ENCODE measurements at places on chromosomes 12 and 14.

GRCh38 chr12:94679554-94680195 is 29.3 kb upstream of the TMCC3 start:
- H3K27ac ChIP-seq, result peak overlapping the region; percentile 82
- no peak overlapping the region for H3K4me3 ChIP-seq
- no peaks in the 10 kb centered on the region for H3K27me3 ChIP-seq
- H3K4me1 ChIP-seq, result peaks cover 25% of the 10 kb centered on the region
- no peak for DNase-seq

DNA sequence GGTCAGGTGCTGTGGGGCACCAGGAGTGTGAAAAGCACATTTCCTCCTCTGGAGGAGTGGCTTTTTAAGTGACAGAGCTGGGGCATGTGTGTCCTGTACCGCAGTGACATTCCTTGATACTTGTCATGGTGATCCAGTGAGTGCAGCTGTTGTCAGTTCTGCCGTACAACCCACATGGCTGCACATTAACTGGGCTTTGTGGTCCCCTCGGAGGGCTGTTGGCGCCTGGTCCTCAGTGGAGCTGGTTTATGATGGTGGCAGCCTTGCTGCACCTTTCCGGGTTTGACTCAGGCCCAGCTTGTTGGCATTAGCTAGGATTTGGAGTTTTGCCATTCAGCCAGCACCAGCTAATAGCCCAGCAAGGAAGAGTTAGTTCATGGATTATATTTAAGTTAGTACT is 77.0 kb downstream of the SLC25A47 start:
- DNase-seq, result no peak
- no peak overlapping the region for H3K4me3 ChIP-seq
- H3K4me1 ChIP-seq, result no peaks in the 10 kb centered on the region

- H3K4me3 ChIP-seq, result no peak overlapping the region
- no peak for DNase-seq
- H3K27ac ChIP-seq, result no peak overlapping the region
- H3K36me3 ChIP-seq, result no peaks in the 10 kb centered on the region
- H3K4me1 ChIP-seq, result no peaks in the 10 kb centered on the region
Measured at GRCh38 chr12:104166465-104166864, 28.5 kb upstream of the NFYB start.

DNA sequence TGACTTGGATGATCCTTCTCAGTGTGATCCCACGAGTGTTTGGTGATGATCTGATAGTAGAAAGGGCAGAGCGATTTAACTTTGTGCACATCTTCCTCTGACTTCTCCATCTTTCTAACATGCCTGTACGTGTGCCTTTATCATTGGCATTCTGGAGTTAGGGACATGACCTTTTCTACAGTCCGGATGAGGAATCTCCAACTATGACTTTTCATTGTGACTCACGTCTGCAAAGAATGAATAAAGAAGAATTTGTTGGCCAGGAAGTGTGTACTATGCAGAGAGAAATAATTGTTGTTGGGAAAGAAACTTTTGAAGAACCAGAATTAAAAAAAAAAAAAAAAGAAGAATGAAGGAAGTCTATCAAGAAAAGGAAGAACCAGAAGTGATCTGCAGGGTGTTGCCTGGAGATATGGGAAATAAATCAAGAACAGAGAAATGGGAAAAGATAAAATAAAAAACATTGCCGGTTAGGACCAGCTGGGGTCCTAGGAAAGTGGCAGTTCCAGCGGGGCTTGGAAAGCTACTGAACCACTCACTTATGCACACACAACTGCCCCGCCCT is 25.3 kb downstream of the PPFIBP1 start:
- peak overlapping the region; percentile 88 for H3K27ac ChIP-seq
- H3K36me3 ChIP-seq, result no peaks in the 10 kb centered on the region
- H3K27me3 ChIP-seq, result no peaks in the 10 kb centered on the region
- no peak for DNase-seq
- H3K4me1 ChIP-seq, result peaks cover 94% of the 10 kb centered on the region
- peak overlapping the region; percentile 18 for H3K4me3 ChIP-seq

GRCh38 chr14:27528328-27528727 is 930.5 kb upstream of the NOVA1 start:
- no peaks in the 10 kb centered on the region for H3K4me1 ChIP-seq
- H3K4me3 ChIP-seq, result no peak overlapping the region
- DNase-seq, result no peak

- H3K36me3 ChIP-seq, result no peaks in the 10 kb centered on the region
- H3K4me1 ChIP-seq, result no peaks in the 10 kb centered on the region
- no peak for DNase-seq
- H3K27me3 ChIP-seq, result no peaks in the 10 kb centered on the region
- no peak overlapping the region for H3K27ac ChIP-seq
Measured at GRCh38 chr14:81269100-81269978, 48.6 kb upstream of the GTF2A1 start.

GRCh38 chr14:95185033-95185766 is 27.9 kb upstream of the DICER1 start:
- H3K27ac ChIP-seq, result peak overlapping the region; percentile 78
- no peaks in the 10 kb centered on the region for H3K36me3 ChIP-seq
- peak overlapping the region; percentile 0 for H3K4me3 ChIP-seq
- DNase-seq, result no peak
- peaks cover 26% of the 10 kb centered on the region for H3K4me1 ChIP-seq
